ENCODE measurements at places on chromosomes 13 and 19.

- peak; percentile 44 for DNase-seq
Measured at GRCh38 chr13:46571189-46571908, 18.4 kb downstream of the LRCH1 start.

DNA sequence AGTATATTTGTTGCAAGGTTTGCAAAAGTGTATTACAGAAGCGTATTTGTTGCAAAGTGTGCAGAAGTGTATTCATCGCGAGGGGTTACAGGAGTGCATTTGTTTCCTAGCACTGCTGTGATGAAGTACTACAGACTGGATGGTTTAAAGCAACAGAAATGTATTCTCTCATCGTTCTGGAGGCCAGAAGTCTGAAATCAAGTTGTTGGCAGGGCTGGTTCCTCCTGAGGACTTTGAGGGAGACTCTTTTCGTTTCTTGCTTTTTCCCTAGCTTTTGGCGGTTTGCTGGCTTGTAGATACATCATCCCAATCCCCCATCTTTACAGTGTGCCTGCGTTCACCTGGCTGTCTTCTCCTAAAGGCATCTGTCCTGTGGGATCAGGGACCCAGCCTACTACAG, 127.9 kb upstream of the USP29 start:
- no peak for DNase-seq

DNA sequence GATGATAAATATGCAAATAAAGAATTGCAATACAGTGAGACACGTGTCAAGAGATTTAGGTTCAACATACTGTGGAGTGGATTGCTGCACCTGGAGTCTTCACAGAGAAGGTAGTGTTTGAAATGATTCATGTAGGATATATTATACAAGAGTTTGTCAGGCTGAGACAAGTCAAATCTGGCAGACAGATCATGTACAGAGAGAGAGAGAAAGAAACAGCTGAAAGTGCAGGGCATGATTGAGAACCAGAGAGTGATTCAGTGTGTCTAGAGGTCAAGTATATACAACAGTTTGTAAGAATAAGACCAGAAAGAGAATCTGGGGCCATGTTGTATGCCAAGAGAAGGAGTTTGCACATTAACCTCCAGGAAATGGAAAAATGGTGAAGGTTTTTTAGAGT, 2.1 kb upstream of the VWA8 start:
- DNase-seq = no peak

DNA sequence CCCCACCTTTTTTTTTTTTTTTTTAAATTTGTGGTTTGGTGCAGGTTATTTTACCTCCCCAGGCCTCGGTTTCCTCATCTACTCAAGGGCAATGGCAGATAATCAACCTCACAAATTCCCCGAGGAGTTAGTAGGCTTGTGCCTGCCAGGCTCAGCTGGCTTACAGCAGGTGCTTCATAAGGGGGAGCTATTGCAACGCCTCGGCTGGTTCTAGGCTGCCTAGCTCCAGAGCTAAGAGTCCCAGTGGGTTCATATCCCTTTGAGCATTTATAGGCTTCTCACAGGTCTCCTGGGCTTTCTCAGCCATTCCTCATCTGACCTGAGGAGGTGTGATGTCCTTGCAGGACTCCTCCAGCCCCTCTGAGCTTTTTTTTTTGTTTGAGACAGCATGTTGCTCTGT, 10.6 kb downstream of the BCKDHA start:
- peak; percentile 65 for DNase-seq

DNA sequence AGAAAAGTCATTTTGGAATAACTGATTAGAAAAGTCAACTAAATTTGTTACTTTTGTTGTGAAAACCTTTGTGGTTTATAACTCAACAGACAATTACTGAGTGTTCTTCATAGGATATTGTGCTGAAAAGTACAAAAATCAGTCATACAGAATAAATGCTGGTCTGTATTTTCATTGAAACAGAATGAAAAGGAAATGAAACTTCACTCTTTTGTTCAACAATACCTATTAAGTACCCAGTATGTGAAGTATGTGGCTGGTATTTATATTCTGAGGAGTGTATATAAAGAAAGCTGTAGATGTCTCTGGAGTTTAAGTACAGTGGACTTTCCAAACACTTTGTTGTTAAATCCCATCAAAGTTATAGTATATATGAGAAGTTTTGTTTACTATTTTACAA, 828.4 kb upstream of the ATXN8OS start:
- DNase-seq = no peak

- peak; percentile 38 for DNase-seq
Measured at GRCh38 chr19:15123900-15124299, 16.7 kb downstream of the SYDE1 start.

- DNase-seq = no peak
Measured at GRCh38 chr19:32404933-32405430, 588 bp upstream of the DPY19L3 start.

DNA sequence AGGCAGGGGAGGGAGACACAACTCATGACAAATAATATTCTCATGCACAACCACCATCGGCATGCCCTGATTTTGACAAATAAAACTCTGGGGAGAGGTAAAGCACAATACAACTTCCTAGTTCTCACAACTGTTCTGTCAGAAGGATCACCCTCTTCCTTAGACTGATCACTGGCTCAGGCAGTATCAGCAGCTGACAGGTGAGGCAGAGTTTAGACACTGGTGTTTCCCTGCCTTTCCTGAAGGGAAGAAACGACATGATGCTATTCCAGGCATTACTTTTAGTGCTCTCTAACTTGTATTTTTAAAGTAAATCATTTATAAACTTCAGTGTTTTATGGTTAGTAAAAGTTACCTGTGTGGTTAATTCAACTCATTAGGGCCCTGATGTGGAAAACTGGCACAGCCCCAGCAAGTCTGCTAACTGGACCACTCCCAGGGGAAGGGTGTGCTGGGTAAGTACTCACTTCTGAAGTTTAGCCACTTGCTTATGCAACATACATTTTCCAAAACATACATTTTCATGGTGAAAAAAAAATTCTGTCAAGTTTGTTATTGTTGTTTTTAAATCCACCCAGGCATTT, 82.8 kb downstream of the CRYL1 start:
- no peak for DNase-seq

DNA sequence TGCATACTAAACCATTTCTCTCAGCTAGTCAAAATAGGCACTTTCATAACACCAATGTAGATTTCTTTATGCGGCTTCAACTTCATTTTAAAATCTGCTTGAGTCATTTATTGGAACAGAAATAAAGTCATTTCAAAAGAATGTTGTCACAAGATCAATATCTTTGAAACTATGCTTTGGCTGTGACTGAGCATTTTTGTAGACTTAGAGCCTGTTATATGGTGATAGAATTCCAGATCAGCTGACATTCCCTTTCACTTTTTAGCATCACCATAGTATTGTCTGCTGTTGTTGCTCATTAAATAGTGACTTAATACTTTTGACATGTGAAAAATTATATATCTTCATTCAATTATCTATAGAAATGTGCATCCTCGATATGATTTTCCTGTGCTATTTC, 279.2 kb upstream of the PRR20A start:
- DNase-seq = no peak

DNA sequence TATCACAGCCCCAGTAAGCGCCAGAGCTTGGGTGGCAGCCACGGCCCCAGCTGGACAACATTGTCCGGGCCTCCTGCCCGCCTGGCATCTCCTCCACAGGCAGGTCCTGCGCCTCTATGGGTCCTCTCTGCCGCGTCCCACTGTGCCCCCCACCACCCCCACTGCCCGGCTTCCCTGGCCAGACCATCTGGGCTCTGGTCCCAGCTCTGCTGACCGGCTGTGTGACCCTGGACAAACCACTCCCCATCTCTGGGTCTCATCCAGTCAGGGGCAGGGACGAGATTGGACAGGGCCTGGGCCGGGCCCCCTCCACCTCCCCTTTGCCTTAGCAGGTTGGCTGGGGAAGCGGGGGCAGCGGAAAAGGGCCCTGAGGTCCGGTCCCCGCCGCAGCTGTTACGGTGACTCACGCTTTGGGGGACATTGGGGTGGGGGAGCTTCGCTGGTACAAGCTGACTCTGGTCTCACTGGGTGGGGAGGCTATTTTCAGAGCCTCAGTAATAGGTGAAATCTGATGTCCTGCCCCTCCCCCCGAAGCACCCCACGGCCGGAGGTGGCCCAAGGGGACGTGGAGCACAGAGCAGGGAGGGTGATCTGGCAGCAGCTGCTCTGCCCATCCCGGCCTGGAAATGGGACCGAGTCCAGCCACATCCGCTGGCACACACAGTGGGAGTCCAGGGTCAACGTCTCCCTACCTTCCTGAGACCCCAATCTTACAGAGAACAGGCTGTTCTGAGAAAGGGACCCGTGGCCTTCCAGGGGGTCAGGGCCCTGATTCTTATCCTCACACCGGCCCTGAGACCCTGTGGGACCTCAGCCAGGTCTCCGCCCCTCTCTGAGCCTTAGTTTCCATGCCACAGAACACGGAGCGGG, 9.1 kb downstream of the NFIC start:
- no peak for DNase-seq

DNA sequence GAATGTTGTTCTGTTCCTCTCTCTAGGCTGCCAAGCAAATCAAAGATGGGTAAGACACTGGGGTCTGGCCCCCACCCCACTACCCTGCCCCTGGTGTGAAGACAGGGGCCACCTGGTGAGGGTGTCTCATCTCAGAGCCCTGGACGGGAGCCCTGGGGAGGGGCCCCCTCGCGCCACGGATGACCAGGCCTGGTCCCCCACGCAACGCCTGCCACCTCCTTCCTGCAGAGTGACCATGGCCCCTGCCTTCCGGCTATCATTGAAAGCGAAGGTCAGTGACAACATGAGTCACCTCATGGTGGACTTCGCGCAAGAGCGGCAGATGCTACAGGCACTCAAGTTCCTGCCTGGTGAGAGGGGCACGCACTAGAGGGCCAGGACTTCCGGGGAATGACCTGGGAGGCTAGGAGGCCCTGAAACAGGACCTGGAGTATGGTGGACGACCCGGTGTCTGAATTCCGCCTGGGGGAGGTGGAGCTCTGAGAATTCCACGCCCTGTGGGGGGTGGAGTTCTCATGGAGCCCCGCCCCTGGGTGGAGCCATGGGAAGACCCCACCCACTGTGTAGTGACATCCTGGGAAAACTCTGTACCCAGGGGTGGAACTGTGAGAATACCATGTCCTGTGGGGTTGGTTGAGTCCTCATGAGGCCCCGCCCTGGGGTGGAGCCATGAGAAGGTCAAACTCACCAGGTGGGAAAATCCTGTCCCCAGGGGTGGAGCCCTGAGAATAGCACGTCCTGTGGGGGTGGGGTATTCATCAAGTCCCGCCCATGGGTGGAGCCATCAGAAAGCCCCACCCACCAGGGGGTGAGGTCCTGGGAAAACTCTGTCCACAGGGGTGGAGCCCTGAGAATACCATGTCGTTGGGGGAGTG, 6.1 kb downstream of the FSD1 start:
- DNase-seq = peak; percentile 38

GRCh38 chr13:100473501-100474044, 115.0 kb downstream of the GGACT start:
- no peak for DNase-seq

GRCh38 chr13:20149762-20150161, 11.1 kb downstream of the GJA3 start:
- no peak for DNase-seq

GRCh38 chr19:55080968-55081769, 5.5 kb downstream of the EPS8L1 start:
- peak; percentile 45 for DNase-seq

GRCh38 chr19:40217934-40218890, at the start of gene TTC9B:
Gene TTC9B, minus strand, starts transcription at chr19:40218384. Its CDS starts 3 bp downstream, at chr19:40218381.
- DNase-seq = no peak

- DNase-seq = no peak
Measured at GRCh38 chr19:15436012-15436825, 13.5 kb downstream of the WIZ start.

DNA sequence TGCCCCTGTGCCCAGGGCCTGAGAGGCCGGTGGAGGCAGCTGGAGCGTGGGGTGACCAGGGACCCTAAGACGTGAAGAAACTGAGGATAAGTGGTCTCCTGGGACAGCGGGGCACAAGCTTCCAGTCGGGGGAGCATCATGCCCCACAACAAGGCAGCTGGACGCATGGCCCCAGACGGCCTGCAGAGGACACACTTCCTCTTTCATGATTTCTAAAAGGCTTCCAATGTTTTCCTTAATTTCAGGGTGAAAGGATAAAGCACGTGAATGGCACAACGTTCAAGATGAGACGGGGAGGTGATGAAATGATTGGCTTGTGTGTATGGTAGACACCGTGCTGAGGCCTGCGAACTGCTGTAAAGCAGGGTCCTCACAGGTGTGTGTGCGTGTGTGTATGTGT, 20.2 kb upstream of the MYDGF start:
- DNase-seq = no peak

DNA sequence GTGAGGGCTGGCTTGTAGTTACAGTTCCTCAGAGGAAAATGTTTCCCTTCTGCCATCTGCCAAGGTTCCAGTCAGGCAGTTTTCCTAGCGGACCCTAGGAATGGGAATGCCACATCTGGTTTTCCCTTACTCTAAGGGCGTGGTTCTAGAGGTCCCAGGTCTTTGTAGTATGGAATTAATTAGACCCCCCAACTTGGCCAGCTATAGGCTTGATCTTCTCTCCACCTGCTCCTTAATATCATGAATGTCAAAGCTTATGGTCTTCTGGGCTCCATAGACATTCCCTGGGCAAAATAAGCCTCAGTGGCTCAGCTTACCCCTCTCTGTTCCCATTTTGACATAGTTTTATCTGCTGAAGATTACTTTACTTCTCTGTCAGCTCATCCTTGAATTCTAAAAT, 70.0 kb downstream of the ZNF568 start:
- DNase-seq = no peak

GRCh38 chr19:49157445-49158224, at the start of gene TRPM4:
Gene TRPM4, plus strand, starts transcription at chr19:49157792. Its CDS starts 75 bp downstream, at chr19:49157867.
- DNase-seq = peak; percentile 49

DNA sequence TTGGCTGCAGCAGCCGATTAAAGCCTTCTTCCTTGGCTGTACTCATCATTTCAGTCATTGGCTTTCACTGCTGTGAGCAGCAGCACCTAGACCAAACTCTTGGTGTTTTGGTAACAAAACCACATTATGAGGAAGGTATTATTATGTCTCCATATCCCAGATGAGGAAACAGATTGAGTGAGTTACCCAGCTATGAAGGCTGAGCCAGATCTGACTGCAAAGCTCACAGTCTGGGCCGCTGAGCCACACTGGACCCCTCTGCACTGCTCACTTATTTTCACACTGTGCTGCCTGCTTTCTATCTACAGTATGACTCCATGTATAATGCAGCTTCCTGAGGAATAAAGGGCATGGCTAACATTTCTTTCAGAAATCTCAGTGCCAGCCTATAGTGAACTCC, 24.5 kb downstream of the CRYL1 start:
- no peak for DNase-seq

GRCh38 chr19:7526059-7526929, 3.9 kb downstream of the MCOLN1 start:
- no peak for DNase-seq

DNA sequence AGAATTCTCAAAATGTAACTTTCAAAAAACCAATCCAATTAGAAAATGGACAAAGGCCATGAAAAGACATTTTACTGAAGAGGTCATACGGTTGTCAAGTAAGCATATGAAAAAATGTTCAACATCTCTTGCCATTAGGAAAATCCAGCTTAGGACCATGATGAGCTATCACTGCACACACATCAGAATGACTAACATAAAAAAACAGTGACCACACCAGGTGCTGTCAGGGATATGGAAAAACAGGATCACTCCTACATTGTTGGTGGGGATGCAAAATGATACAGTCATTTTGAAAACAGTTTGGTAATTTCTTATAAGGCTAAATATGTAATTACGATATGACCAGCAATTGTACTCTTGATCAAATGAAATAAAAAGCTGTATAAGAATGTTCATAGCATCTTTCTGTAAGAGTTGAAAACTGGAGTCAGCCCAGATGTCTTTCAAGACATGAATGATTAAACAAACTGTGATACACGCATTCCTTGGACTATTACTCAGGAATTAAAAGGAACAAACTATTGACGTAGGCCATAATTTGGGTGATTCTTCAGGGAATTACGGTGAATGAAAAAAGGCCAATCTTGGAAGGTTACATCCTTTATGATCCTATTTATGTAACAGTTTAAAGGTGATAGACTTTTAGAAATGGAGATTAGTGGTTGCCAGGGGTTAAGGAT, 26.9 kb upstream of the RCBTB2 start:
- no peak for DNase-seq

Measured in SHP77 (cell line).